ENCODE measurements at places on chromosomes 5 and 9.

GRCh38 chr9:85021686-85022085 lies 352.2 kb downstream of the NTRK2 start:
- no peak for DNase-seq

GRCh38 chr5:73221726-73222125 lies 48.7 kb downstream of the TMEM174 start:
- DNase-seq = no peak

- no peak for DNase-seq
These were observed 86.2 kb downstream of the GCNT1 start for GRCh38 chr9:76545191-76545590.

GRCh38 chr5:150487199-150488061 lies 20.5 kb upstream of the NDST1 start:
- DNase-seq = peak; percentile 24

- no peak for DNase-seq
These were observed 1774.7 kb upstream of the ACO1 start for GRCh38 chr9:30609713-30610112.

GRCh38 chr9:111023128-111023527 lies 15.1 kb downstream of the LPAR1 start:
- no peak for DNase-seq

DNA sequence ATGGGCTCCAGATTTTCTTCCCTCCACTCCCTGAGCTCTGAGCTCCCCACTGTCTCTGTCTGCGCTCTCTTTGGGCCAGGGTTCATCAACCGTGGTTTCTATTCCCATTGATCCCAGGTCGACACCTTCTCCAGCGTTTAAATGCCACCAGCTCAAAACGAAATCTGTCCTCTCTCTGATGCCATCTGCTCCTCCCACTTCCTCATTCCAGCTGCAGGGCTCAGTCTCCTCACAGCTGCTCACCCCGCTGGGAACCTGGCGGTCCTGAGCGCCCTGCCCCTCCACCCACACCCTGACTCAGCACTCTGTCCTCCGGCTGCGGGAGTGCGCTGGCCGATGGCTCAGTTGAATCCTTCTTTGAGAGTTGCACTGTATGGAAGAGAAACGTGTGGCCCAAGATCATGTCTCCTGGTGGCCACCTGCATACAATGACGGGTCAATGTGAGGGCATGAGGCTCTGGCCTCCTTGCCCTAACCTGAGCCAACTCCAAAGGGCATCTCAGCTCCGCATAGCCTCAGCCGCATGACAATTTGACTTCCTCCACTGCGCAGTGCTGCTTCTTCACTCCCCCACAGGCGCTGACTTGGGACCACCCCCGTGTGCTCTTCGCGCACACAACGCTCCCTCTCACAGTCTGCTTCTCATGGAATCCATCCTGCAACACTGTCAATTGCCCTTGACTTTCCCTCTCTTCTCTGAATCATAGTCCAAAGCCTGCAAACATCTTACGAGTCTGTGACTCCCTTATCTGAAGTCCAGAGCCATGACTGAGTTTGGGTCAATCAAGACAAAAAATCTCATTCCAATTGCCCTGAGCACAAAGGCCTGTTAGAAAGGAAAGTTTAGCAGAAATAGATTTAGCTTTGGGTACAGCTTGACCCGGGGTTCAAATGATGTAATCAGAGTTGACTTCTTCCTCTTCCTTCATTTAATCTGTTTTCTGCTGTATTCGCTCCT lies 82.4 kb downstream of the PTCH1 start:
- no peak for DNase-seq

GRCh38 chr5:178203670-178204181 lies 607 bp upstream of the HNRNPAB start:
- DNase-seq = no peak

GRCh38 chr9:34171753-34172535 lies 6.9 kb upstream of the UBAP1 start:
- DNase-seq = no peak

GRCh38 chr9:114137831-114138230 lies 17.5 kb upstream of the COL27A1 start:
- DNase-seq = no peak

- DNase-seq = peak; percentile 63
These were observed 2.0 kb downstream of the PDLIM7 start for GRCh38 chr5:177495243-177496060.

DNA sequence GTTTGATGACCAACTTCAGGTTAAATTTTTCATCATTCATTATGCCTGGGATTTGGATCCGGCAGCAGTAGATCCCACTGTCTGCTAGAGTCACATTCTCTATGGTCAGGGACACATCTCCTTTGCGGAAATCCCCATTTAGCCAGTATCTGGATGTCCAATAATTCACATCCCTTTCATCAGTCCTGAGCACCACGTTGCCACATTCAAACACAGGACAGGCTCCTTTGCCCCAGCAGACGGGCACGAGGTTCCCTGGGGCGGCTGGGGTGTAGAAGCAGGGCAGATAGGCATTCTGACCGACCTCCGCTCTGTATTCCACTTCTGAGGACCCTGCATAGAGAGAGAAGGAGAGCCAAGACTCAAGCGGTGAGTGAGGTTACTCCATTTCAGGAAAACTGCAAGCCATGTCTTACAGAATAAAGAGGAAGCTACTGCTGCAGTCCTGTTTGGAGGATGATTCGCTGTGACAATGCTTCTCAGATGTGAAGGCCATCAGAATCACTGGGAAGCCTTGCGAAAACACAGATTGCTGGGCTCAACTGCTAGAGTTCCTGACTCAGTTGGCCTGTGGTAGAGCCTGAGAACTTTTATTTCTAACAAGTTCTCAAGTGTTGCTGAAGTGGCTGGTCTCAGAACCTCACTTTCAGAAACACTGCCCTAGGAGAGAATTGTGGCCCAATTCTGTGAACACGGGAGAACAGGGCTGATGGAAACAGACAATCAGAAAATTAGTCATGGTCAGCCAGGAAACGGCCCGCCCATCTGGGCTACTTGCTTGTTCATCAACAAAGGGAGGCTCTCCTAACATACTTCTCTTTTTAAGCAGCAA lies 2.0 kb downstream of the HAVCR2 start:
- no peak for DNase-seq

DNA sequence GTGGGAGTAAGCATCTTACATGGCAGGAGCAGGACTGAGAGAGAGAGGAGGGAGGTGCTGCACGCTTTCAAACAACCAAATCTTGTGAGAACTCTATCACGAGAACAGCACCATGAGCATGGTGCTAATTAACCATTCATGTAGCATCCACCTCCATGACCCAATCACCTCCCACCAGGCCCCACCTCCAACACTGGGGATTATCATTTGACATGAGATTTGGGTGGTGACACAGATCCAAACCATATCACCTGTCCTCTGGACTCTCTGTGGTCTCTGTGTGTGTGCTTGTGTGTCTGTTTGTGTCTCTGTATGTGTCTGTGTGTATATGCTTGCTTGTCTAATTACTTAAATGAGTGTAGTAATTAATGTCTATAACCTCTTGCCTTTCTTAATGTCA lies 31.1 kb downstream of the SEC61B start:
- DNase-seq = no peak

DNA sequence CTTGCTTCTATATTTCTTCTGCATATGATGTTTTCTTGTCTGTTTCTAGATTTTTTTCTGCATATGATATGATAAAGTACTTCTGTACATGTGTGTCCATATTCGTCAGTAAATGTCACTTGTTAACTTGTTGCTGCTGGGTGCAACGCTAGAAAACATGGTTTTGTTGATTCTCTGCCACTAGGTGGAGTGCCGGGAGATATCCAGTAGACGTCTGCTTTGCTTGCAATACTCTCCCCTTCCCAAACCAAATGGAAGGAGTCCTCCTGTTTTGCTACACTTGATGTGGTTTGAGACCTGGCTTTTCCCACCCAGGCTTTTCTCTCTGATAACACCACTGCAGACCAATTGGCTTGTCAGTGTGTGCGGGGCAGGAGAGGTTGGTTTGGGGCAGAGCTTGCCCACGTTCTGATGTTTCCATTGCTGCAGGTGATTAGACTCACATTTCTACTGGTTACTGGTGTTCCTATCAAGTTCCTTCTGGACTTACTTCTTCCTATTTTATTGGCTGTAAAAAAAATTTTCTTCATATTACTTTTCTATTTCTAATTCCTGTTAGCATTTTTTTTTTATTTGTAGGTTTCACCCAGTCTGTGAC lies 900.0 kb upstream of the CDH10 start:
- no peak for DNase-seq

DNA sequence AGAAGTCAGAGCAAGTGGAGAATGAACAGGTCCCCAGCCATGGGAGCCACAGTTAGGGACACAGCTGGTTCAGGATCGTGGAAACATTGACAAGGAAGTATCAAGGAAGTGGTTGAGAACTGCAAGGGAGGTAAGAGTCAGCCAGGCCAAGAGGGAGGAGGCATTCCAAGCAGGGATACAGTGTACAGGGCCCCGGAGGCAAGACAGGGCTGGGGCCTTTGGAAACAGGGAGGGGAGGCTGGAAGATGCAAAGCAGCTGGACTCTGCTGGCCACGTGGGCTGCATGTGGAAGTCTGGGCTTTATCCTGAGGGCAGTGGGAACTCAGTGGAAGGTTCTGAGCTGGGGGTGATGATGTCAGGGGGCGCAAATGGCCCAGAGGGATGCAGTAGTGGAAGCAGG lies 14.2 kb downstream of the CCDC180 start:
- peak; percentile 3 for DNase-seq

DNA sequence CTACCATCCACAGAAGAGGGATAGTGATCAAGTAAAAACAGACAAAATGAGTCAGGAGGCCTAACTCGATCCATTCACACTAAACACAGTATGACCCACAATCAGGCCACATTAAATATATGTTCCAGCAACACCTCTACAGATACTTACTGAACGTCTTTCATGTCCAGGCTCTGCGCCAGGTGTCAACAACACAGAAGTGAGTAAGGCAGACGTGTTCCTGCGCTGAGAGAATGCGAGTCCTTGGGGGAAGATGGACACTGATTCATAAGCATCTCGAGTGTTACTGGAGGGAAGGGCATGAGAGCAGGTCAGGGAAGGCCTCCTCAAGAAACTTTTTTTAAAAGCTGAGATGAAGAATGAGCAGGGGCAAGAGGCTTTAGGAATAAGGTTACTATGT lies 164.3 kb upstream of the CLINT1 start:
- no peak for DNase-seq

GRCh38 chr5:82356808-82357671 lies 78.9 kb upstream of the RPS23 start:
- DNase-seq = peak; percentile 83

DNA sequence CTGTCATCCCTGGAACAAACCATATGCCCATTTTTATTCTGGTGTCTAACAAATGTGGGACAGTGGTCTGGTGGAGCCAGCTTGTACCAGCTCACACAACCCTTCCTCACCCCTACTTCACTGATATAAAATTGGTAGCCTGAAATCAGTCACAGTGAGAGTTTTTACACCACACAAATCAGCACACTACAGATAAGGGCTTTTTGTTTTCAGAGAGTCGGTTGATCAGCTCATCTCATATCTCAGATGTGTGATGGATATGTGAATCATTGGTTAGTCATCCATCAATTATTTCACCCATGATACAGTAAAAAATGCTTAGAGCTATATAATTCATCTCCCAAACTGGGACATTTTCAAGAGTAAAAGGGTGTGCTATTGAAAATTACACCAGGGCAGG lies 529.2 kb downstream of the EBF1 start:
- DNase-seq = no peak

- no peak for DNase-seq
These were observed 84.4 kb downstream of the TLE4 start for GRCh38 chr9:79656169-79656568.

- DNase-seq = peak; percentile 54
These were observed 105.2 kb downstream of the CDH10 start for GRCh38 chr5:24539613-24540012.

DNA sequence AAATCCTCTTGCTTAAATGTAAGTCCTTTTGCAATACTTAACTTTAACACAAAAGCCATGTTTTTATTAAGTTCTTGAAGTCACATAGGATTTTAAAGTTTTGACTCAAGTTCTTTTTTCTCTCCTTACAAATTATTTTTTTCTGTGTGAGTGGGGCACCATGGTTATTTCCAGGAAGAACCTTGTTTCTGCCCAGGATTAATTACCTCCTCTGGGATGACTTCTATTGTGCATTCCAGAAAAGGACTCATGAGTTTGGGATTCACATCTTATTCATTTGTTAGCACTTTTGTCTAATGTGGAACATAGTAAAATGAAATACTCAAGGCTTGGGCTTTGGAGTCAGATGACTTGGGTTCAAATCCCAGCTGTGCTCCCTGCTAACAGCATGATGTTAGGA lies 421.4 kb upstream of the WWC1 start:
- DNase-seq = no peak

- DNase-seq = no peak
These were observed 1.7 kb upstream of the ANGPTL2 start for GRCh38 chr9:127124111-127124531.

- no peak for DNase-seq
These were observed 12.4 kb downstream of the PTTG1 start for GRCh38 chr5:160434022-160434531.

- no peak for DNase-seq
These were observed 18.2 kb upstream of the CDC20B start for GRCh38 chr5:55191165-55191564.

GRCh38 chr5:7261049-7261448 lies 134.9 kb upstream of the ADCY2 start:
- no peak for DNase-seq

- no peak for DNase-seq
These were observed 43.3 kb downstream of the RAI14 start for GRCh38 chr5:34699155-34700077.

DNA sequence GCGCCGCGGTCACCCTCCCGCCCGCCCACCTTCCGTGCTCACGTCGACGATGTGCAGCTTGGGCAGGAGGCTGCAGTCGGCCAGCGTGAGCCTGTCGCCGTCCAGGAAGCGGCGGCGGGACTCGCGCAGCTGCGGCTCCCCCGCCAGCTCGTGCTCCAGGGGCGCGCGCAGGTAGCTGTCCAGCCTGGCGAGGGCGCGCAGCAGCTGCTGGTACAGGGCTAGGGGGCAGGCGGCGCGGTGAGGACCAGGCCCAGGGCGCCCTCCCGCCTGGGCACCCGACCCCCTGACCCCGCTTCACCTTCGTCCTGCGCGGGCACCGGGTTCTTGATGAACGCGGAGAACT lies 1.5 kb downstream of the CLIC3 start:
- DNase-seq = no peak

DNA sequence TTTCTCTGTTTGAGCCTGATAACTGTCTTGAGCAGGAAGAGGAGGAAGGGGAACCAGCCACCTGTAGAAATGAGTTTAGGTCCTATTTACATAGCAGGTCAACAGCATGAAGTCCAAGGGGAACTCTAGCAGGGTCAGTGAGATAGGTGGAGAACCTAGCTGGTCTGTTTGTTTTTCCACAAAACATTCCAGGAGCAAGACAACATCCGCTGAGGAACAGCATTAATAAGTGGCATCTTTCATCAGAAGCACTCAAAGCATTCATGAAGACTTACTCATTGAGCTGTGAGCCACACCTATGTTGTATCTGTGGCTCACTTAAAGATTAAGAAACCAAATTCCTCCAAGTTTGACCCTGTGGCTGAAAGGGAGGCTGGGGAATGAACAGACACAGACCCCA lies 115.9 kb downstream of the ACTBL2 start:
- no peak for DNase-seq

GRCh38 chr5:175664723-175665122 lies 6.9 kb downstream of the HRH2 start:
- DNase-seq = no peak

- no peak for DNase-seq
These were observed 465.7 kb downstream of the DTWD2 start for GRCh38 chr5:118522626-118523025.

All from skin of body (tissue), 3 donors.